Nephron progenitor cell (in vitro differentiated cells): ENCODE measurements at places on chromosomes 11 and 22.

DNA sequence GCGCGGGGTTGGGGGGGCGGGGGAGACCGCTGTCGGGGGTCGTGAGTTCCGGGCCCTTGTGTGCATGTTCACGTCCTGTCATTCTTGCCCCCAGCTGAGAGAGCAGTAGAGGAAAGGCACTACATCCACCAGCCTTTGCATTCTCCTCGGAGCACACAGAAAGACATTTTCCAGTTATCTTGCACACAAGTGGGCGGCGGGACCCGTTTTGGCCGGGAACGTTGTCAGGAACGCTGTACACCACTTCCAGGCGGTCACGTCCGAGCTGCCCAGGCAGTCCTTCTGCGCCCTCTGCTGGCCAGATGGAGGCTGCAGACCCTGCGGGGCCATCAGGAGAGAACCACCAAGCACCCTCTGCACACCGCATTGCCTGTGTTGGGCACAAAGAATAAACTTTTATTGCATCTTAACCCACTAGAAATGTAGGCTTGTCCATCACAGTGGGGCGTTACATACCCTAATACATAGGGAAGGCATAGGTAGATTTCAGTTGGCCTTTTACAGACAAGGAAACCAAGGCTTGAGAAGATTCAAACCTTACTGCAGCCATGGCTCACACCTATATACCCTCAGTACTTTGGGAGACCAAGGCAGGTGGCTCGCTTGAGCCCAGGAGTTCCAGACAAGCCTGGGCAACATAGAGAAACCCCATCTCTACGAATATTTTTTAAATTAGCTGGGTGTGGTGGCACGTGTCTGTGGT lies 2.8 kb upstream of the CDKN1C start:
- DNase-seq: peak; percentile 97

GRCh38 chr11:129974237-129974636 lies 28.4 kb downstream of the PRDM10 start:
- DNase-seq: no peak

DNA sequence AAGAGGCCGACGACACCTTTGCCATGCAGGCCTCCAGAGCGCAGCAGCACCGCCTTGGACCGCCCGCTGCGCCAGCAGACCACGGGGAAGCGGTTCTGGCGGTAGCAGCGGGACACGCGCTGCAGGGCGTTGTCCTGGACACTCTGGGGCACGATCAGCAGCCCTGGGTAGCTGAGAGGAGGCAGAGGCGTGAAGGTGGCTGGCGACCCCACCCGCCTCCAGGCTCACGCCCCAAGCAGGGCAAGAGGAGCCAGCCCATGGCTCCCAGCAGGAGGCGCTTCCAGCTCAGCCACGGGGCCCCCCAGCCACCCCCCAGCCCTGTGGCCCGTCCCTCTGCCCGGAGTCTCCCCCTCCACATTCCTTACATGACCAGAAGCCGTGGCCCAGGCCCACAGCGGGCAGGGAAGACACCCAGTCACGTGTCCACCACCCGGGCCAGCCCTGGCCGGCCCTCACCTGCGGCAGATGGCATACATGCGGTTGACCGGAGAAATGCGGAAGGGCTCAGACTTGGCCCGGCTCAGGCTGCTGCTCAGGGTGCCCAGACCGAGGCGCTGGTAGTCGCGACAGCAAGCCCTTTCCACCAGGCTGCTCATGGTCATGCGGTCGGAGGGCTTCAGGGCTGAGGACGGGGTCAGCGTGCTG lies 15.2 kb downstream of the SBF1 start:
- no peak for DNase-seq

- no peak for DNase-seq
These were observed 282.8 kb downstream of the MN1 start for GRCh38 chr22:27518531-27519340.

- peak; percentile 38 for DNase-seq
These were observed 589.5 kb downstream of the OPCML start for GRCh38 chr11:132942611-132943356.

DNA sequence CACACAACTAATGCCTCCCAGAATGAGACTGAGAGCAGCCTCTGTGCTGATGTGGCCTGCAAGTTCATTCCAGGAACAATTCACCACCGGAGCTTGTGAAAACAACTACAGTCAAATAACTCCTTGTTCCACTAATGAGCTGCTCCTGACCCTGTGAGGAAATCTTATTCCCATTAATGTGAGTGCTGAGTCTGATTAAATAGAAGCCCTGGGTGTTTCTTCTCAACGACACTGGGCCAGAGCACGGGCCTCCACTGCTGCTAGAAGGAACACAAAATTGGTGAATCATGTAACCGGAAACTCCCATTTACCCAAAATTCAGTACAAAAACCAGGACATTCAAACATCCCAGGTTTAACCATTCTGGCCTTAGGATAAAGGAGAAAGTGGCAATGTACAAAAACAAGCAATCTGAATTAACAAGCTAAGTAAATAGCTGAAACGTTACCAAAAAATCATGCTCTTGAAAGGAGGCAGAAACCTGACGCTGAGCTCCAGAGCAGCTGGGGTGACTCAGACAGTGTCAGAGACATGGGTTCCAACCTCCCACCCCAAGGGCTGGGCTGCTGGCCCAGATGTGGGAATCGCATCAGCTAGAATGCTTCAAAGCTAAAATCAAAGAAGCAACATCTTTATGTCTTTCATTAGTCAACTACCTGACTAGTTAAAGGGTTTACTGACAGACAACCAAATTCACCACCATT lies 26.7 kb downstream of the SERGEF start:
- no peak for DNase-seq

GRCh38 chr22:48718818-48719500 lies 1108.7 kb downstream of the BRD1 start:
- no peak for DNase-seq

DNA sequence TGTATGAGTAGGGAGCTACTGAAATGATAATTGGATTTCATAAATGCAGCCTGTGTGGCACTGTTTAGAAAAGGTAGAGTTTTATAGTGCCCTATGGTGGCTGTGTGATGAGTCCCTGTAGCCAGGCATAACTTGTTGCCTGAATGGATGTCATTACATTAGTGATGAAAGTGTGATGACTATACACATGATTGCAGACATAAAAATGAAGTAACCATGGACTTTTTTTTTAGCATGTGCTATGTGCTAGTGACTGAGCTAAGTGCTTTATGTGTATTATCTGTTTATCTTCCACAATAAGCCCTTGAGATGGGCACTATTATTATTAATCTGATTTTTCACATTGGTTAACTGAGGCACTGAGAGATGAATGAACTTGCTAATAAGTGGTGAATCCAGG lies 13.5 kb upstream of the GRAMD1B start:
- DNase-seq: no peak

- DNase-seq: no peak
These were observed 37.8 kb downstream of the FDX1 start for GRCh38 chr11:110467556-110467955.

DNA sequence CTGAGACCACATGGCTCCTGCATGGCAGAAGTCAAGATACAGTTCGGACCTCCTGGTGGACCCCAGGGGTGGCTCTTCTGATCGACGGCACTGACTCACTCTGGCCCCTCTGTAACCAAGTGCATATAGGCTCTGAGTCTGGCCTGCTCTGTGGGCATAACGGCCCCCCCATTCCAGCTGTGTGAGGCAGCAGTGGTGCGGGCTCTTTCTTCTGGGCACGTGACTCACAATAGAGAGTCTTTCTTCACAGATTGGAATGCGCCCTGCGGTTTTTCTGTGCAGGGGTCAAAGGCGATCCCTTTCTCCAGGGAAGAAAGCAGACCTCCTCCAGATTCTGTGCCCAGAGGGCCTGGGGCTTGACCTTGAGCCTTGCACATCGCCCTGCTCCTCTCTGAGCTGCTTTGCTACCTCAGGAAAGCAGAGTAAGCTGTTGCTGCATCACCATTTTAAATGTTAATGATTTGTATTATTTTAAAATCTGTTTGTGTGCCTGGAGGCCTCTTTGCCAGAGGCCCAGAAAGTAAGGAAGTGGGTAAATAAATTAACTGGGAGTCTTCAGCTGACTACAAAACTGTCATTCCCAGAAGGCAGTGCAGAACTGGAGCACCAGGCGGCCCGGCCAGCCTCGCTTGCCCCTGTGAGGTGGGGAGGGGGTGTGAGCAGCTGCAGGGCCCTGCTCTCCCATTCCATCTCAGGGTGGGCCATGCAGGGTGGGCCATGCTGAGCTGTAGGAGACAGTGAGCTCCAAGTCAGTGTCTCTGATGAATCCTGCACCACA lies 199.0 kb downstream of the GRIK4 start:
- peak; percentile 79 for DNase-seq
